Fibroblast of lung (primary cell): ENCODE measurements at places on chromosomes 2 and 18. TPM values are rescaled to one million over a fixed set of nuclear protein-coding genes. Genes with fewer than 3 reads are reported as not detected.

LYG2 gene
- not detected in 2 replicates for total RNA-seq

ZNF396 gene
- total RNA-seq, result 2.8 and 5.0 TPM in 2 replicates

DSG1 gene
- total RNA-seq, result not detected in 2 replicates

AQP12A gene
- not detected in 2 replicates for total RNA-seq

MTIF2 gene
- 49.8 and 54.0 TPM in 2 replicates for total RNA-seq

RUFY4 gene
- not detected in 2 replicates for total RNA-seq

CFC1 gene
- not detected in 2 replicates for total RNA-seq

UNC80 gene
- under 0.01 TPM in 2 replicates for total RNA-seq

RIF1 gene
- 34.9 and 36.5 TPM in 2 replicates for total RNA-seq

KATNAL2 gene
- total RNA-seq, result 3.8 and 4.6 TPM in 2 replicates

GRCh38 chr2:10326151-10326616, 23.5 kb downstream of the HPCAL1 start:
- no peak for DNase-seq

DNA sequence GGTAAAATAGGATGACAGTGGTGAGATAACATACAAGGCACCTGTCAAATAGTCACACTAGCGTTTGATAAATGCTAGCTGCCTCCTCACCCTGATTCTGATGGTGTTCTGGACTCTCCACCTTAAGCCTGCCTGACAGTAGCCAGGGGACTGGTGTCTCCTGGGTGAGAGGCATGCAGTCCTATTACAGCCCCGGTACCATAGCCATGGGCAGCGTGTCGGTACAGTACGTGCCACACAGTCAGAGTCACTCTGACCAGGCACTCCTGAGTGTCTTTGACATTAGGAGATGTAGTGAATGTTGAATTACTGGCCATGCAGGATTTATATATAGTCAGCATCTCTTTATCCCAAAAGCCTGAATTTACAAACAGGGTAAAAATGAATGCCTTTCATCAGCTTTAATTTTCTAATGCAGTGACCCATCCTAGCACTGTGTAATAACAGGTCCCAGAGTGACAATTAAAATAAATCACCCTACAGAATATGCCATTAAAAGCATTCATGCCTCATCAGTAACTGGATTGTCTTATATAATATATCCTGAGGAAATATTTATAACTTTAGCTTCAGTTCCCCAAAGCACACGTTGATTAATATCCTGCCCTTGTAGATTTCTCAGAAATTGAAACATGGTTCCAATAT, 760.3 kb upstream of the SOX11 start:
- DNase-seq, result no peak

DNA sequence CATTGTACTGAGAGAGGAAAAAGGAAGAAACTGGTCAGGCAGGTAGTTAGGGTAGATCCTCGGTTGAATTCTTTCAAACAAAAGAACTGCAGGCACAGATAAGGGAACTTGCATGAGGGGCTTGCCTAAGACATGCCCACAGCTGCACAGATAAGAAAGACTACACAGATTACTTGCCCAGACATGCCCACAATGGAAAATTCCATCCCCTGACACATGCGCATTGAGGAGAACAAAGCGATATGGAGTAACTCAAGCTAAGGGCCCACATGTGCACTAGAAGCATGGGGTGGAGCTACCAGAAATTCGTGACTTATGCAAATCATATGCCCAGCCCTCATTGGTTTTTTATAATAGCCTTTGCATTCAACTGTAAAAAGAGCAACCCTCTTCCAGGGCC, 181.3 kb upstream of the ZNF521 start:
- DNase-seq, result no peak

DNA sequence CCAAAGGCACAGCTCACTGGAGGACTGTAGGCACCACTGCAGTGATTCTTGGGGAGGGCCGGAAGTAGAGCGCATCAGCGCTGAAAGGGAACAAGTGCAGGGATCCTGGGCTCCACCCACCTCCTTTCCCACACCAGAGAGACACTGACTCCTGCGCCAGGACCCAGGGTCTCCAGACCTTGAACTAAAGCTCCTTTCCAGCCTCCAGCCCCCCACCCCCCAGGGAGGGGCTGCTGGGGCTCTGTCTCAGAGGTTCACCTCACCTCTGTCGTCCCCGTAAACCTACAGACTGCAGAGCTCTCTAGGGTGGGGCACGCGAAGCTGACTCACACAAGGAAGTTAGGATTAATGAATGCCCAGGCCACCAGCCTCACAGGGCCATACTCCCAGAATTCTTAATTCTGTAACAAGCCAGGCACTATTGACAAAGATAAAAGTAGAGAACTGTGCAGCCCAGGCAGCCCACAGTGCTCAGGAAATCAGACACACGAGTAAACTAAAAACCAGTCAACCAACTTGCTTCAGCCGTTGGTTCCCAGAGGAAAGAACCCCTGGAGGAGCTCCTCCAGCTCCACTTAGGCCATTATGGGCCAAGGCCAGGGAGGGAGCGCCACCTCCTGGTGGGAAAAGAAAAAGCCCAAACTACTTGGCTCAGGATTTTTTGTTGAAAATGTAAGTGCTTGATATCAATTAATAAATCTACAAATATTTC, 45.1 kb upstream of the ACAA2 start:
- DNase-seq, result peak; percentile 79

DNA sequence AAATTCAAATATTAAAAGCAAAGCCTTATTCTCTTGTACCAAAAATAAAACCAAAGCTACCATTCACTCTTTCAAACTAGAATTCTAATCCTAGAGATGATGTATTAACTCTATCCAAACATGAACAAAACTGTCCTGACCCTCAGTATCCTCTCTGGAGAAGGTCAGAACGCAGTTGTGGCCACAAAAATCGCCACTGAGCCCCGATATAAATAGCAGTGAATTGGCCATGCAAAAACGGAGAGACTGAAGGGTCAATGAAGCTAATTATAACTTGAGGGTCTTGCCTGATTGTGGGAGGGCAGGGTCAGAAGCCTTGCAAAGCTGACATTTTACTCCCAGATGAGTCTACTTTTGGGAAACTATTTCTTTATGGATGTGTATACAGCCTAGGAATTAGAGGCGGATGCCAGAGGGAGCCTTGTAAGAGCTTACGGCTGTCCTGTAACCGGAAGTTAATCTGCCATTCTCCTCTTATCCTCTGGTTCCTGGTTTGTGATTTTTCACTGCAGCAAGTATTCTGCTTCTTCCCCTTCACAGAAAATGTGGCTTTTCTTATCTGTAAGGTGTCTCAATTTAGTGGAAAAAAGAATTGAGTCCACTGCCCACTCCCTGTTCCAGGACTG, 28.1 kb downstream of the CAVIN2 start:
- DNase-seq, result no peak

GRCh38 chr2:237412988-237413776, 782 bp downstream of the COL6A3 start:
- DNase-seq, result no peak

DNA sequence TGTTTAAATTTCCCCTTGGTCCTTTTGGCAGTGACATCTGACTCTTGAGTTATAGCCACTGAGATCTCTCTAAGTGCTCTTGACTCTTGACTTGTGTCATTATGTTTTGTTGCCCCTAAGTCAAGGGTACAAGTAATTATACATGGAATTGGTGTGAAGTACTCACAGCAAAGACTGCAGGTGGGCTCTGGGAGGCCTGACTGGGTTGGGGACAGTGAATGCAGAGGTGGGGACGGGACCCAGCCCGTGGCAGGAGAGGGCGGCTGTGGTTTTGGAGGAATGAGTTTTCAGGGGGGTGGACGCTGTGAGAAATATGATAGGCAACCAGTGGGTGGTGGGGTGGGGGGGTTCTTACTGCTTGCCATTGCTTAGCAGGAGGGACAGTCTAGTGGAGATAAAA, 97.8 kb downstream of the NCK2 start:
- DNase-seq, result no peak

DNA sequence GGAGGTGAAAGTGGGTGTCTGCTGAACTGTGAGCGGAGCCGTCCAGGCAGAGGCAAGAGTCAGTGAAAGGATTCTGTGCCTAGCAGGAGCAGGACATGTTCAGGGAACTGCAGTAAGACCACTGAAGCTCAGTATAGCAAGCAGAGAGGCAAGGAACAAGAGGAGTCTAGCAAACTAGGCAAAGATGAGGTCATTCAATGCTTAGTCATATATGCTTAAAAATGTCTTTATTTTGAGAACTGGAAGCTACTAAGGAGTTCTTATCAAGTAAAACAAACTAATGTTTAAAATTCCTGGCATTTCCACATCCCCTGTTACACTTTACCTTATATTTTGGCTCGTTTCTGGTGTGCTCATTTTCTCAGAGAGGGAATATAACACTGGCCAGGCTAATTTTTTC, 913.4 kb downstream of the CBLN2 start:
- DNase-seq, result peak; percentile 31

DNA sequence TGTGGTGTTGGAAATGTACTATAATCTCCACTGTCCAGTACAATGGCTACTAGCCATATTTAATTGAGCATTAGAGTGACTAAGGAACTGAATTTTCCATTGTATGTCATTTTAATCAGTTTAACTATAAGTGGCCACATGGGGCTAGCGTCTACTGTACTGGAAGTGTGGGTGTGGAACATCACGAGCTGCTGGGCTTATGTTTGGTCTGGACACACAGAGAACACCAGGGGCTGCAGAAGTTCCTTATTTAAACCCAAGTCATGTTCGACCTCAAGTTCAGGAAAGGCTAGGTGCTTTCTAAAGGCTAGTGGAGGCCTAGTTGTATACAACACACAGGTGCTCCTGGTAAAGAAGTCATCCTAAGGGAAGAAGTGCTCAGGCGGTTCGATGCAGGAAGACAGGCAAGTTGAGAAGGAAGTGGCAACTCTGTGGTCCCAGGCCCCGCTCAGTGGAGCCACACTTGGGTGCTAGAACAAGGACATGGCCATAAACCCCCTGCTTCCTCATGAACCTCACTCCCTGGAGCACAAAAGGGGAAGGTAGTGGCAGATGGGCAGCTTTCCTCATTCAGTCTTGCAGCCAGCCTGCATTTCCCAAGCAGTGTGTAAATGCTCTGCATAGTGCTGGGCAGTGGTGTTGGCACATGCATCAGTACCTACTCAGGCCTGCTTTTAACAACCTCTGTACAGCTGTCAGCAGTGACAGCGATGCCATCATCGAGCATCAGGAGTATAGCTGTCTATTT, 13.3 kb downstream of the LGALSL start:
- DNase-seq, result no peak
